ENCODE measurements at places on chromosomes 2 and 18.

- DNase-seq: no peak
Observed at GRCh38 chr2:150710916-150711315, 223.4 kb upstream of the RND3 start.

DNA sequence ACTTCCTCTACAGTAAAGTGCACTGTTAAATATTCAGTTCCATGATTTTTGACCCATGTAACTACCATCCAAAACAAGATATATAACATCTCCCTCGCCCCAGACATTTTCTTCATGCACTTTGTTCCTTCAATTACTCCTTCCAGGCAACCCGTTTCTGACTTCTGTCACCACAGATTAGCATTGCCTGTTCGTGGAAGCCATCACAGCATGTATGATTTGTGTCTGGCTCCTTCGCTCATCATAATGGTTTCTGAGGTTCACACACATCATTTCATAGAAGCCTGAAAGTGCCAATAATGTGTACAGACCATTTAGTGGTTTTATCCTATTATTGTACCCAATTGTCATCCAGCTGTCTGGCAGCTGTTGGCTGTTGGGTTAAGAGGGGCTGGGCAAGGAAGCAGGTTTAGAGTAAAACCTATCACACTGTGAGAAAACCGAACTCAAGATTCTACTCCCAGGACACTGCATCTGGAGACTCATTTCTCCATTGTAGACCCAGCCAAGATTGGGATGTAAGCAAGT lies 16.1 kb downstream of the ARHGAP28 start:
- DNase-seq: no peak

DNA sequence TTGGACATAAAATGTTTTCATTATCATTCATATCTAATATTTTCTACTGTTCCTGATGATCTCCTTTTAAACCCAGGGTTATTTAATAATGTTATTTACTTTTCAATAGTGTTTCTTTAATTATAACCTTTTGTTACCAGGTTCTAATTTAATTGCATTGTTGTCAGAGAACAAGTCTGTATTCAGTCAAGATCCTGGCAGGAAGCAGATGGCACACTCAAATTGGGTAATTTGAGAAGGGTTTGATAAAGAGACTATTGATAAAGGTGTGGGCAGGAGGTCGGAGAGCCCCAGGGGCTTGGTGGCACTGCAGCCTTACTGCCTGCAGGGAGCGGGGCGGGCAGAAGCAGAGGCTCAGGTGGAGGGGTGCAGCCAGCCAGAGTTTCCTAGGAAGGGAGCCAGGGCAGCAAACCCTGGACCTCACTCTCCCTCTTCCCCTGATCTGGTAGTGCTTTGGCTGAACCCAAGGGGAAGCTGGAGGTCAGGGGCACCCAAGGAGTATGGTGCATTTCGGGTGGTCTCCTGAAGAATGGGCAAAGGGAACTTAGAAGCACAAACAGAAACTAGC lies 2.3 kb upstream of the KIF1A start:
- no peak for DNase-seq

GRCh38 chr2:68727683-68728375 lies 6.8 kb upstream of the ARHGAP25 start:
- DNase-seq: no peak

DNA sequence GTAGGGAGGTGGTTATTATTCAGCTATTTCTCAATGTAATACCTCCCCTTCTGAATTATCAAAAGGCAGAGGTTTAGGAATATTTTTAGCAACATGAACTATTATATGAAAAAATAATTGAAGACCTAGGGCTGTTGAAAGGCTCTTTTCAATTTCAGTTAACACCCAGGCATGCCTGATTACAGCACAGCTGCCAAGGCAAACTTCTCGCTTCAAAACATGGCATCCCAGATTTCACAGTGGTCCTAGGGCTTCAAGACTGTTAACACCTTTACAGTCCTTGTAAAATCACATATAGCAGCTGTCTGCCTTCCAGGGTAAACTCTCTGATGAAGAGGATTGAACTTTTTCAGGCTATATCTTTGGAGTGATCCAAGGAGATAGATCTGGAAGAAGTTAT lies 23.2 kb downstream of the CTLA4 start:
- no peak for DNase-seq

GRCh38 chr2:196324211-196324610 lies 152.8 kb upstream of the STK17B start:
- no peak for DNase-seq

- DNase-seq: no peak
Observed at GRCh38 chr2:45554073-45554741, 56.9 kb downstream of the SRBD1 start.

GRCh38 chr18:2049986-2050385 lies 521.3 kb downstream of the METTL4 start:
- no peak for DNase-seq

DNA sequence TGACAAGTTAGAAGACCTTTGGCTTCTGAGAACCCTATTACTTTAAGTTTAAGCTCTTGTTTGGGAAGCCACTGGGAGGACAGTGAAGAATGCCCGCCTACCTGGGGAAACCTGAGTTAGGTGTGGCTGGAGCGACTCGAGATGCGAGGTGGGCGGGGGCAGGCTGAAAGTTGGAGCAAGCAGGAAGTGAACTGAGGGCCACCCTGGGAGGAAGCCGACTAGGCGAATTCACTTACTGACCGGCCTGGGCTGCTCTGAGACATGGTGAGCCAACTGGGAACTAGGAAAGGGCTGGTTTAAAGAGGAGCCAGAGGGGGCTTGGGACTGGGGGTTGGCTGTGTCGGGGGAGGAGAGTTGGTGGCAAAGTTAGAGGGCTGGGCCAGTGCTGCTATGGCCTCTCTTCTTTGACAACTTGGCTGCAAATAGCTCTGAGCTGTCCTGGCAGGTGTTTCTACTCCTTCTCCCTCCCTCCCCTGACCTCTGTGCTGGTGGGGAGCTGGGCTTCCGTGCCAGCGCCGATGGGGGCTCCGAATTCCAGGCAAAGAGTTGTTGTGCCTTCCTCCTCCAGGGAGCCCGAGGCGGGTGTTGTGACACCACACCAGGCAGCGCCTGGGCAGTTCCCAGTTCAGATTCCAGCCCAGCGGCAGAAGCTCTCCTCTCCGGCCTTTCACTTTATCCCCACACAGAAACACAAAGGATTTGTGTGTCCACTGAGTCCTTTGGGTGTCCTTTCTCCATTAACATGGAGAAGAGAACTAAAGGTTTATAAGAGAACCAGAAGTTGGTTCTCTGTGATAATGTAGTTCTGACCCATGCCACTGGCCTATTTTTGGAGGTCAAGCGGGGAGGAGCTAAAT lies at the start of gene VAMP8:
TSS of gene VAMP8 (plus strand) at position 201 of the 857 bp plus-strand sequence. CDS start at position 262, 61 bp downstream.
- DNase-seq: peak; percentile 55

- DNase-seq: no peak
Observed at GRCh38 chr2:159497847-159498246, 118.5 kb downstream of the BAZ2B start.

GRCh38 chr2:117536139-117536538 lies 278.4 kb upstream of the DDX18 start:
- DNase-seq: no peak

GRCh38 chr18:25862881-25863600 lies 227.4 kb downstream of the SS18 start:
- DNase-seq: no peak

- no peak for DNase-seq
Observed at GRCh38 chr2:63876311-63876710, 34.6 kb downstream of the UGP2 start.

GRCh38 chr2:225600865-225601264 lies 201.4 kb downstream of the NYAP2 start:
- DNase-seq: no peak

DNA sequence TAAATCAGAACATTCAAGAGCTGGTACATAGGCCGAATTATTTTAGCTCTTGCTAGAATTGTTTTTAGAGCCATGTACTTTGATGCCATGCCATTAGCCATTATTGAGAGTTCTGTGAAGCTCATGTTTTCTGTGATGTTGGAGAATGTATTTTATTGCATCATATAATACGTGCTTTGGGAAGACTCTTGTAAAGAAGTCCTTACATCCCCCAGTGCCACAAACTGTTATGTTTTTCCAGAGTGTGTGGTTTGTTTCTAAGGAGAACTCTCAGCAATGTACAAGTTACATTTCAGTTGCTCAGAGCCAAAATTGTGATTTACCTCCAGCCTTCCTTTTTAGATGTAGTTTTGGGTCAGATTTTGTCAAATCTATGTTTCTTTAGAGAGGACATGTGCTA lies 148.6 kb downstream of the HAUS1 start:
- DNase-seq: no peak
